NCI-H187 (cell line): ENCODE measurements at places on chromosomes 7 and 10.
A peak's percentile ranks its signal among the peaks of the same experiment; 100 is the strongest.

- DNase-seq, result no peak
Measured at GRCh38 chr10:615583-616152, 73.8 kb downstream of the DIP2C start.

GRCh38 chr7:81611805-81612204 is 158.0 kb downstream of the HGF start:
- DNase-seq, result no peak

GRCh38 chr10:124353091-124353815 is 65.5 kb downstream of the OAT start:
- no peak for DNase-seq

- DNase-seq, result peak; percentile 29
Measured at GRCh38 chr7:20778063-20778721, 8.5 kb downstream of the SP8 start.

DNA sequence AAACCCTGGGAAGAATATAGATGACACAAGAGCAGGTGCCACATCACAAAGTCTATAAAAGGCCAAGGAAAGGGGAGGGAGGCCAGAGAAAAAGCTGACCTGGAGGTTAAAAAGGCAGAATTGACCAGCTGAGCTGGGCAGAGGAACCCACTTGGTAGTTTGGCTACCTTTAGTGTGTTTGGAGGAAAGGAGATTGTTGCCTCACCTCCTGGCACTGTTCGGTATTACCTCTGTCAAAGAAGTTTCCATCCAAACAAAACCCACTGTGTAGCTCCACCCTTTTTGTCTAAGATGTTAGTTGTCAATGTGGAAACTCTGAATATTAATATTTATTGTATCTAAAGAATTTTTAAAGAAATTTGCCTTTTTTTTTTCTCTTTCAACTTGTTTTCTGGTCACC is 23.4 kb downstream of the ENTPD7 start:
- DNase-seq, result no peak

DNA sequence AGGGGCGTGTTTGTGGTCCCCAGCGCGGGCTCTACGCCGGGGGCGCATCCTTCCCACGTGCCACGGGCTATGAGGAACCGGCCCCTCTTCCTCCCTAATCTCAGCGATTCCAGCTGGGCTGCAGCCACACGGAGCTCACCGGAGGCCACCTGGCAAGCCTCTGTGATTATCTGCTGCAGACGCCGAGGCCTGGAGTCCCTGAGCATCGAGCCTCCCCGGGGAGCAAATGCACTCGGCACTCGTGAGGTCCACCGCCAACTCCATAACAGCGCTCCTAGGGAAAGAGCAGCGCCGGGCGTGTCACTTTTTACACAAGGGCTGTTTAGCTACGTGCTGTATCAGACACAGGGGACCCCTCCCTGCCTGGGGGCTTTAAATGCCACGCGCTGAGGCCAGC is 101.2 kb downstream of the DYNC2I1 start:
- DNase-seq, result peak; percentile 77

- no peak for DNase-seq
Measured at GRCh38 chr10:88456730-88457129, 126.4 kb downstream of the RNLS start.

DNA sequence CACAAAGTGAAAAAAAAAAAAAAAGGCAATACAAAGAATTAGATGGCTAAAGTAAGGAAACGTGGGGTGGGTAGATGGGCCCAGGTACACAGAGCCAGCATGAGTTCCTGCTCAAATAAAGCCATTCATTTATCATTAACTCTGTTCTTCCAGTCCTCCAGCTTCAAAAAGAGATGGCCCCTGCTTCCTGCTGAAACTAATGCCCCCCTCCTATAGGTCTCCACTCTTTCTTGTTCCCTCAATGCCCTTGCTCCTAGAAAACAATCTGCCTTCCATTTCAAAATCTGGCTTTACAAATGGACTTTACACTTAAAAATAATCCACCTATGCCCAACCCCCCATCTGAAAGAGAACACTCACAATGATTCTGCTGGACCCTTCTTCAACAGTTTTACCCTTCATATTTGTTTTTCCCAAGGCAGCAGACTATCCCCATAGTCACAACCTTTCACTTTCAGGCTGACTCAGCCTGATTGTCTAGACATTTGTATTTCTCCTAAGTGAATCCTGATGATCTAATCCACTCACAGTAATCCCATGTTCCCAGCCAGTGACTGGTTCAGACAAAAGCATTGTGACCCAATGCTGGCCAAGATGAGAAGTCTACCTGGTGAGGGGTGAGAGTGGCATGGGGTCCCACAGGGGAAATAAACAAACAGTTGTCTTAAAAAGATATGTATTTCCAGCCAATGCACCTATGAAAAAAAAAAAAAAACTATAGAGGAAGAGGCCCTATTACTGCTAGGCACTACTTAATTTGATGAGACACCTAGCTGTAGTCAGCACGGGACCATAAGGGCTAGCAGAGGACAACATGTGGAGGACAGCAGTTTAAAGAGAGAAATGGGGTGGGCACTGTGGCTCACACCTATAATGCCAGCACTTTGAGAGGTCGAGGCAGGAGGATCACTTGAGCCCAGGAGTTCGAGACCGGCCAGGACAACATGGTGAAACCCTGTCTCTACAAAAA is 74.6 kb upstream of the GRID1 start:
- DNase-seq, result no peak

DNA sequence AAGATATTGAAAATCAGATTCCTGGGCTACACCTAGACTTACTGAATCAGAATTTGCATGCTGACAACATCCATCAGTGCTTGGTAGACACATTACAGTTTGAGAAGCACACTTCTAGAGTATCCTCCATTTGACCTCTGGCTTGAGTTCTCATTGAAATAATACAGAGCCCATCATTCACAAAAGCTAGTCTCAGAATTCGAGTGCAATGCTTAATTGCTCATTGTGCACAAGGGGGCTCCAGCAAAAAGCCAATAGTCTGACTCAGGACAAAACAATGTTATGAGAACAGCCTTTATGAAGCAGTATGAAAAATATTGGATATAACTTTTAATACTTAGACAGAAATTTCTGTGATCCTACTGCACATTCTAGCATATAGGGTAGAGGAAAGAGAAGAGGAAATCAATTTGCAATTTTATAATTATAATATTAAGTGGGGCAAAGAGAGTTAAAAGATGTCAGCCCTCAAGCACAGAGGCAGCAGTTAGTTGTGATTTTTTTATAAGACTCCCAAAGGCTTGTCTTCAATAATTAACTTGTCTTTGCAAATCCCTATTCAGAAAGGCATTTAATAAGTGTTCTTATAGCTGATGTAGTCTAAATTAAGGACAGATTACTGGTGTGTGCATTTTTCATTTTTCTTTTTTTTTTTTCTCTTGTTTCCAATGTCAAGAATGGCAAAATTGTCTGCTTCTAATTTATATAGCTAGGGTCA is 105.8 kb upstream of the ANK3 start:
- DNase-seq, result no peak

DNA sequence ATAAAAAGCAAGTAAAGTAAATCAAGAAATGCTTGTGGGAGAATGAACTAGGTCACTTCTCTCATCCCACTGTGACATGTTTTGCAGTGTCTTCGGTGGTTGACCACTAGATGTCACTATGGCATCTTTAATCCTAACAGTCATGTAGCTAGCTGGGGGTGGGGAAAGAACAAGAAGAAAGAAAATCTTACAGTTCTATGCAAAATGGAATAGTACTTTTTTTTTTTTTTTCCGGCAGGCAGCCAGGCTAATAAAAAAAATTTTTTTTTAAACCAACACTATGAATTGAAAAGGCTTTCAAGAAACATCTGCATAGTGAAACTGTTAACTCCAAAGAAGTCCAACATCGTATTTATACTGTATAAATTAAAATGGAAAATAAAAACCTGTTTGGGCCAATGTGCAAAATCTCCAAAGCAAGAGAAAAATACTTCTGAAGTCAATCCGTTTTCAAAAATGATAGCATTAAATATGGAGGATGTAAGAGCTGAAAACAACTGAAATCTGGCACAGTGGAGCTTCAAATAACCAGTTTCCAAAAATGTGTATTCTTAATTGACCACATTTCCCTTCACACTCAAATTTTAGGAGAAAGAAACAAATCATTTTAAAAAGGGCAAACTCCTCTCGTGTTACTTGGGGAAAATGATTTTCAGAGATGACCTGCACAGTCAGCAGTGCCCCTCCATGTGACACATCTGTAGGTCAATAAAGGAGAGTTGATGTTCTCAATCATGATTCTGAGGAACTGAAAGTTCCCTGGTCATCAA is 38.5 kb downstream of the CDK1 start:
- DNase-seq, result peak; percentile 6

DNA sequence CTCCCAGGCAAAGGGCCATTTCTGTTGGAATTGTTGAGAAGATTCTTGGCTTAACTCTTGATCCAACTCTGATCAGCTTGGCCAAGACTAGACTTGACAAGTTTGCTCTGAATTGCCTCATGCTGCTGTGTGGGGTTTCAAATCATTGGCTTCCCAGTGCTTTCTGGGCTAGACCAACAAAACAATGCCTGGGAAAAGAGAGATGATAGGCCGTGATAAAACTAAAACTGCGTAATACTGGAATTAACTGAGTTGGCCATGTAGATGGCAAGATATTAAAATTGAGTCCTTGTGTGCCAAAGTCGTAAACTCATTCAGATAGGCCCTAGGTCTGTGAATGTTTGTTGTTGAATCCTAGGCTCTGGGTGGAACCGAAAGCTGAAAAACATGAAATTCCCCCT is 222.6 kb downstream of the MGMT start:
- no peak for DNase-seq

DNA sequence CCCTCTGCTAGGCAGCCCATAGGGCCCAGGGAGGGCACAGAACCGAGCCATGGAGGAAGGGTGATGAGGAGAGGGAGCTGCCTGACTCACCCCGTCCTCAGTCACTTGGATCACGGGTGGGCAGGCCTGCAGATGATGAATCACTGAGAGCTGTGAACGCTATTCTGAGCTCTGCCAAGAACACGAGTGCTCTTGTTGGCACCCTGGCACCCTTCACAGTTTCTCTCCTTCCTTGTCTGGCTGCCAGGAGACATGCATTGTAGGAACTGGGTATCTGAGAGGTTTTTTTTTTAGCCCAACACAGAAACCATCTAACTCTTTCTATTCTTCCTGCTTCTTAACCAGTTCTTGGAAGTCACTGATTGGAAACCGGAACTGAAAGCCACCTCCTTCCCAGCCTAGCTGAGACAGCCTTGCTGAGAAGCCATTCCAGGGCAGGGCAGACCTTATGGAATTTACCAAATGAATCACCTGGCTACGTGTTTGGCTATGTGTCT is 82.1 kb downstream of the SLC37A3 start:
- DNase-seq, result no peak

- DNase-seq, result no peak
Measured at GRCh38 chr10:68053553-68053952, 21.5 kb downstream of the HERC4 start.

DNA sequence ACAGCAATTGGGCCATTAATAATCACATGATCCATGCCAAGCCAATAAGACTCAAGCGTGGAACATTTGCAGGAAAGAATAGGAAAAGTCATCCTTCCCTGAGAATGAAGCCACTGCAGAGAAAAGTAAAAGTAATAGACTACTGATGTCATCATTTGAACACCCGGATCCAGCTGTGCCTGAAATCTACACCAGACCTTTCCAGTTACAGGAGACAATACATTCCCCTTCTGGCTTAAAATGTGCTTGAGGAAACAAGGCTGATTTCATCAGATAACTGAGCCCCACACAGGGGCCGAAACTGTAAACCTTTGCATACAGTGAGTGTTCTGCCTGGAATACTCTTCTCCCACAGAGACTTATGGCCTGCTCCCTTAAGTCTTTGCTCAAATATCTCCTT is 232.8 kb downstream of the KCNMA1 start:
- DNase-seq, result no peak

DNA sequence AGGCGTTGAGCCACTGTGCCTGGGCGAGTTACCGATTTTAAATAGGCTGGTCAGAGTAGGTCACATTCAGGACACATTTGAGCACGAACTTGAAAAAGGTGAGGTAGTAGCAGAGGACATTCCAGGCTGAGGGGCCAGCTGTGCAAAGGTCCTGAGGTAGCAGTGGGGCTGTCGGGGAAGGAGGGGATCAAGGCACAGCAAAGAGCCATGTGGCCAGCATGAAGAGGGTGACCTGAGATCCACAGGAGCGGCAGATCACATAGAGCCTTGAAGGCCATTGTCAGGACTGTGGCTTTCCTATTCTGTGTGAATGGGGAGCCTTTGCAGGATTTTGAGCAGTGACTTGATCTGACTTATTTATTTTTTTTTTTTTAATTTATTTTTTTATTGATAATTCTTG is 6.5 kb downstream of the ZAN start:
- DNase-seq, result no peak

DNA sequence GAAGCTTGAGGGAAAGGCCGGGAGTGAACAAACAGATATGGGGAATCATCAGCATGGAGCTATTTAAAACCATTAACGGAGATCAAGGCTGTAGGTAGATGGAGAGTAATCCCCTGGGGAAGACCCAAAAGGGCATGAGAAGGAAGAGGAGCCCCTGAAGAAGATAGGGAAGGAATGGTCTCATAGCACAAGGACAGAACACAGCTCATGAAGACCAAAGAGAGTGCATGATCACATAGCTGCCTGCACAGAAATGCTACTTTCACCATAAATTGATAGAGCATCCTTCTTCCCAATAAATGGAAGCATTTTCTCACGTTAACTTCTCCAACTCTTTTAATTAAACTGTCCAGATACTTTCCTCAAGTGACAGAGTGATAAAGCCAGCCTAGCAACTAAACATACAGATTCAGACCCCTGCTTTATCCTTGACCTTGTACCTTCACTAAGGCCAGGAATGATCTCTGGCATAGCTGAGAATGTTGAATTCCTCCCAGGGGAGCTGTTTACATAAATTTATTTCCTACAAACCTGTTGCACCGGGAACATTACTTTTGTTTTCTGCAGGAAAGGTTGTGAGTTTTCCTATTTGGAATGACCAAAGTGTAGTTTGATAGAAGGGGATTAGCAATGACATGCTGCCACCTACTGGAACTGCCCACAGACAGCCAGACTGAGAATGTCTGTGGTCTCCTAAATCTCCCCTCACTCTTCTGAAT is 110.8 kb upstream of the LRGUK start:
- peak; percentile 68 for DNase-seq

GRCh38 chr10:102208311-102209035 is 17.6 kb upstream of the ELOVL3 start:
- DNase-seq, result no peak

DNA sequence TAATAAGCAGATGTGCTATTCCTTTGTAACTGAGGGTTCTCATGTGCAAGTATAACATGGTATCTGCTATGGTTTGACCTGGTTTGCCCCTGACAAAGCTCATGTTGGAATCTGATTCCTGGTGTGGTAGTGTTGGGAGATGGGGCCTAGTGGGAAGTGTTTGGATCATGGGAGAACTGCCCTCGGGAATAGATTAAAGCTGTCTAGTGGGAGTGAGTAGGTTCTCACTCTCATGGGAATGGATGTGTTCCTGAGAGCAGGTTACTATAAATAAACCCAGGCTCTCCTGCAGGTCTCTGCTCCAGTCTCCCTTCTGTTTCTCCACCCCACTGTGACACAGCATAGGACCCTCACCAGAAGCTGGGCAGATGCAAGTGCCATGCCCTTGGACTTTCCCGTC is 97.7 kb downstream of the ATE1 start:
- no peak for DNase-seq

DNA sequence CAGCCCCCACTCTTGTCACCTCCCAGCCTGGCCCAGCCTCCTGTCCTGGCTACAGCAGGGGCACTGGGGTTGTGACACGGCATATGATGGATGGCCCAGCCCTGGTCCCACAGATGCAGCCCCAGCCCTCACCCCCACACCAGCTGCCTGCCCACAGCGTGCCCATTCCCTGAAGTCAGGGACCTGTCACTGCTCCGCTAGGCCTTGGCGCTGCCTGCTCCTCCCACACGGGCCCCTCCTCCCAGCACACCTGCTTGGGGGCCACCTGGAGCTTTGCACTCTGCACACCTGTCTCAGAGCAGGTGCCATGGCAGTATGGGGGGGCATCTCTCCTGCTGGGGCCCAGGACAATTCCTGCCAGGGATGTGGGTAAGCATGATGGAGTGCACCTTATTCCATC is 3.5 kb downstream of the GCK start:
- DNase-seq, result peak; percentile 24
